Activated CD4-positive, alpha-beta T cell treated with anti-CD3 and anti-CD28 coated beads, Interleukin-2, amount 10 ng/mL, durations not matched to agents 7 days and 5 days (primary cell): ENCODE measurements at places on chromosomes 6 and 20. TPM values are rescaled to one million over a fixed set of nuclear protein-coding genes. Genes with fewer than 3 reads are reported as not detected.
A peak's percentile ranks its signal among the peaks of the same experiment; 100 is the strongest.

TENT5A gene
- total RNA-seq = 1.9 TPM

EYA2 gene
- total RNA-seq = not detected

COL9A1 gene
- not detected for total RNA-seq

SFT2D1 gene
- total RNA-seq = 39.7 TPM

VGLL2 gene
- total RNA-seq = not detected

NHLRC1 gene
- total RNA-seq = 0.08 TPM

HRH3 gene
- not detected for total RNA-seq

SPO11 gene
- not detected for total RNA-seq

SAYSD1 gene
- 15.1 TPM for total RNA-seq

TMEM170B gene
- 0.81 TPM for total RNA-seq

SLC17A3 gene
- 0.75 TPM for total RNA-seq

EDN3 gene
- total RNA-seq = 0.10 TPM

DNA sequence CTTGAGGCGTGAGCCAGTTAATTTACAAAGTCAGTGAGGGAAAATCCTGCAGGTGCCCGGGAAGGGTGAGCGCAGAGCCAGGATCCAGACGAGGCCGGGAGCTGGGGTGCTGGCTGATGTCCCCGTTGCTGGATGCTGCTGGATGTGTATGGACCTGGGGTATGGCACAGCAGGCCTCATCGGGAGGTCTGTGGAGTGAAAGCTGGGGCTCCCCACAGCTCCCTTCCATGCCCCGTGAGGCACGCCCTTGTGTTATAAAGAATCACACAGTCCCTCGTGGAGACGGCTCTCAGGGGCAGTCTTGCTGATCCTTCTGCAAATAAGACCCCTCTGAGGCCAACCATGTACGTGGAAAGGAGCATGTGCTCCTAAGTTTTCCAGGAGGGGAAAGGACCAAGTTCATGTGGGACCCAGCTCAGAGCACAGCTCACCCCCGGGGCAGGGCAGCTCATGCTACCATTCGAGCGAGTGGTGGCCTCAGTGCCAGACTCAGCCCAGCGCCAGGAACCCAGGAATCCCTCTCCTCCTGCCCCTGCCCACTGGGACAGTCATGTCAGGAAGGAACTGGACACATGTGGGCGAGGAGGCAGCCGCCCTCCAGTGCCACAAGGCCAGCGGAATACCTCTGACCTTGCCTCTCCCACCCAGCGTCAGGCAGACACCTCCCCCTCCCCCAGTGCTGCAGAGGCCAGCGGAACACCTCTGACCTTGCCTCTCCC, 97.5 kb downstream of the CDH4 start:
- DNase-seq = no peak

DNA sequence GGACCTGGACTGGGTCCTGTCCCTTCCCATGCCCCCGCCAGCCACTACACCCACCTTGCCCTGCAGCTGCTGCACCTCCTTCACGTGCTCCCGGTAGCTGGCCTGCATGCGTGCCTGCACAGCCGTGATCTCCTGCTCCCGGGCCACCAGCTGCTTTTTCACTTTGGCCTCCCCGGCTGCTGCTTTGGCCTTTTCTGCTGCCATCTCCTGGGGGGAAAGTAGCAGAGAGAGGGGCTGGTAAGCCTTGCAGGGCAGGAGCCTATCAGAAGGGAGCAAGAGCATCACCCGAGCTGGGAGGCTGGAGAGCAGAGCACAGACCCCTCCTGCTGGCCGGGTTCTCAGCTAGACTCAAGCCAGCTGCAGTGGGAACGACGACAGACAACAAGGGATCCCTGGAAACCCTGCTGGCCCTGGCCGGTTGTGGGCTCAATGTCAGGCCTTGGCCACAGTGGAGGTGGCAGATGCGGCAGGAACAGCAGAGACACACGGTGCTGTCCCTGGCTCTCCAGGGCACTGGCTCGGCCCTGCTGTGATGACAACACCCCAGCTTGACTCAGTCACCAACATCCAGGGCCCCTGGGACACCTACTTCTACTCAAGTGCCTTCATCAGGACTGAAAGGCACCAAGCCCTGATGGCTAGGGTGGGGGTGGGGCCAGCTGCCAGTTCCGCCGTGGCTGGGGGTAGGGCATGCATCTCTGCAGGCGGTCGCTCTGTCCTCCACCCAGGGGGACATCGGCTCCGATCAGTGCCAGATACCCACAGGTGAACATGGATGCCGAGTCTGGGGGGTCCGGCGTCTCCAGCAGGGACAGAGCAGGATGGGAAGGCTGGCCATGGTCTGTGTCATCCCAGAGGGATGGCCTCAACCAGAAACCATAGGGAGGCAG, 45.3 kb downstream of the RRBP1 start:
- no peak for DNase-seq

DNA sequence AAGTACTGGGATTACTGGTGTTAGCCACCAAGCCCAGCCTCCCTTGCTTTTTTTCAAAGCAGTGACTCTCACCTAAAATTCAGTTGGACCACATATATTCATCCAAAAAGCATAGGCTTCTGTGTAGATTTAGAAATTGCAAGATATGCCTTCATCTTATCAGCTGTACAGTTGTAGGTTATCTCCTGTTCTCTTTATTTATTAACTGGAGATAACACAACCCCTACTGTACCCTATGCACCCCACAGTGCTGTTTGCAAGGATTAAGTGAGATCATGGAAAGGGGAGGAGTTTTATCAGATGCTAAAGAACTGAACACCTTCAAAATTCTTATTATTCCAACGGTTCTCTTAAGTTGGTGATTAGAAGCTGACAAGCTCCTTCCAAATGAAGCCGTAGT, 164.4 kb upstream of the JARID2 start:
- no peak for DNase-seq

- DNase-seq = no peak
Measured at GRCh38 chr6:124973780-124974179, 11.5 kb downstream of the RNF217 start.

GRCh38 chr6:25175681-25176080, 103.5 kb upstream of the CARMIL1 start:
- DNase-seq = no peak

DNA sequence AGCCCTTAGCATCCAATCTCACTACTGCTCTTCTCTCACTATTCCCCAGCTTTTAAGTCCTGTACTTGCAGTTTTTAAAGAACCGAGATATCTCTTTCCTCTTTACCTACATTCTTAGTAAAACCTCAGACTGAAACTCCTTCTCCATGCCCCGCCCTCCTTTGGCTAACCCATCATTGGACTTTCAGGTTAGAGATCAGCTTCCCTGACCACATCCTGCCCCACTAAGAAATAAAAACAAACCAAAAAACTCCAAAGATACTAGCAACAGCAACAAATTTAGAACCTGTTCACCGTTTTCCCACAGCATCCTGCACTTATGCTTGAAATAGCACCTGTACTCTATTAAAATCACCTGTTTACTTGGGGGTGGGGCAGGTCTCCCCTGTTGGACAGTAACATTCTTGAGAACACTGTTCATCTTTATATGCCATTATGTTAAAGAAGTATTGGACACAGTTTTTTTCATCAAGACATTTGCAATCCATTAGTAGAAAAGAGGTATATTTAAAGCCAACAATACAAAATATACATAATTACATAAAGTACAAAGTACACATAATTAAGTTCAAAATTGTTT, 16.3 kb upstream of the SMAP1 start:
- DNase-seq = peak; percentile 90

GRCh38 chr6:48986845-48987244, 476.2 kb downstream of the MMUT start:
- no peak for DNase-seq

GRCh38 chr6:39956936-39957335, 22.7 kb upstream of the MOCS1 start:
- no peak for DNase-seq

DNA sequence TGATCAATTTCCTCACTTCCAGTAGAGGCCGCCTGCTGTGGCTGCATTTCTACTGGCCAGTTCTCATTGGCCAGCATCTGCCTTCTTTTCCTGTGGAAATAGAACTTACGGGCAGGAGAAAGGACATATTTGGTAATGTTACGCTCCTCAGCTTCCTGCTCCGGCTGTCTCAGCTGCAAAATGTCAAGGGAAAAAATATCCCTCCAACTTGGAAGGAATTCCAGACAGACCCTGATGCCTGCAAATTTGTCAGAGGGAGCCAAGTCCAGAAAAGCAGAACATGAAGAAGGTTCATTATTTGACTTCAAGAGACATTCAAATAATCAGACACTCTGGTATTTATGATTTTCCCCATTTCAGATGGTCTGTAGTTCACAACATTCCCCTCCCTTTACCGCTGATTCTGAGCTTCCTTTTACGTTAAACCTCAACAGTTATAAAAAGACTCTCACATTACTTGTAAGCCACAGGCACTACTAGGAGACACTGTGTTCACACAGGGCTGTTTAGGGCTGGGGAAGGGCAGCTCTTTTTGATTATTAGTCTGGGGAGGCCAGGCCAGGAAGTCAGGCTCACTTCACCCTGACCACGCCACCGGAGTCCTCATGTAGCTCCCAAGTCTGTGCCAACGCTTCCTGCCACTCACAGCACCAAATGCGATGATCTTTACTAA, 179.6 kb upstream of the CCN2 start:
- no peak for DNase-seq

DNA sequence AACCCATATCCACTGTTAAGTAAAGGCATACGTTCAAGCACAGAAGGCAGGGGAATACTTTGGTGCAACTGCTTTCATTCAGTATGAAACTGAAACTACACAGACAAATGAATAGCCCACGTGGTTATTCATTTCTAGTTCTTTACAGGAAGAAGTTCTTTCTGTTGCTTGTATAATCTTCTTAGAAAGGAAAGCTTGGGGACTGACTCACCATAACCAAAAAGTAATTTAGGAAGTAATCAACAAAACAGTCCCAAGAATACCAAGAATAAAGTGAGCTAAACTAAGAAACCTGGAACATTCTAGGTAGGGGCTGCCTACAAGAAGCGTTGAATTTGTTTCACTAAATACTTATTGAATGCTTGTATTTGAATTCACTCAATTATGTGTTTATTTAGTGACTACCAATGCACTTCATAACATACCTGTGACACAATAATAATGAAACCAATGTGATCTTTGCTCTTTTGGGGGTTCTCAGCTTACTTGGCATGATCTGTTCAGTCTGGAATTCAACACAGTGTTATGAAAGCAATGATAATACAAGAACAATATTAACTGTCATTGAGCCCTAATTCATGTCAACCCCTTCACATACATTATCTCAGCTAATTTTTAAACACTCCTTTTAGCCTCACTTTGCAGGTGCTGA, 25.1 kb upstream of the KIAA0408 start:
- DNase-seq = peak; percentile 23

GRCh38 chr6:91782802-91783201, 1195.9 kb upstream of the MAP3K7 start:
- no peak for DNase-seq

- no peak for DNase-seq
Measured at GRCh38 chr6:36227379-36228228, 31.1 kb downstream of the BRPF3 start.

GRCh38 chr20:31913431-31914157, 38.3 kb downstream of the PDRG1 start:
- DNase-seq = no peak

DNA sequence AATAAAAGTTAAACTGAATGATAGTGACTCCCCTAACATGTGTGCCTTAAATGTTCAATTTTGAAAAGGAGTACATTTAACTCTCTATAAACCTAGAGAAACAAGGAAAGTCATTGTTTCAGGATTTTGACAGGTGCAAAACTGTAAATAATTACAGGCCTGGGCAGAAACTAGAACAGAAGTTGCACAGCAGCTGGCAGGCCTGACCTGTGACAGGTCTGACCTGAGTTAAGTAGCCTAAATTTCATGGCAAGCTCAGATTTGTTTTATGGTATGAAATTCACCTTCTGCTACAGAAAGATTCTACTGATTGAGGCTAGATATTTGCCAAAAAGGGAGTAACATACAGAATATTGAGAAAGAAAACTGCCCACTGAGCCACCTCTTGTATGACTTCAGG, 166.1 kb downstream of the CDKAL1 start:
- DNase-seq = no peak

GRCh38 chr6:24981386-24981760, 45.6 kb upstream of the RIPOR2 start:
- no peak for DNase-seq

DNA sequence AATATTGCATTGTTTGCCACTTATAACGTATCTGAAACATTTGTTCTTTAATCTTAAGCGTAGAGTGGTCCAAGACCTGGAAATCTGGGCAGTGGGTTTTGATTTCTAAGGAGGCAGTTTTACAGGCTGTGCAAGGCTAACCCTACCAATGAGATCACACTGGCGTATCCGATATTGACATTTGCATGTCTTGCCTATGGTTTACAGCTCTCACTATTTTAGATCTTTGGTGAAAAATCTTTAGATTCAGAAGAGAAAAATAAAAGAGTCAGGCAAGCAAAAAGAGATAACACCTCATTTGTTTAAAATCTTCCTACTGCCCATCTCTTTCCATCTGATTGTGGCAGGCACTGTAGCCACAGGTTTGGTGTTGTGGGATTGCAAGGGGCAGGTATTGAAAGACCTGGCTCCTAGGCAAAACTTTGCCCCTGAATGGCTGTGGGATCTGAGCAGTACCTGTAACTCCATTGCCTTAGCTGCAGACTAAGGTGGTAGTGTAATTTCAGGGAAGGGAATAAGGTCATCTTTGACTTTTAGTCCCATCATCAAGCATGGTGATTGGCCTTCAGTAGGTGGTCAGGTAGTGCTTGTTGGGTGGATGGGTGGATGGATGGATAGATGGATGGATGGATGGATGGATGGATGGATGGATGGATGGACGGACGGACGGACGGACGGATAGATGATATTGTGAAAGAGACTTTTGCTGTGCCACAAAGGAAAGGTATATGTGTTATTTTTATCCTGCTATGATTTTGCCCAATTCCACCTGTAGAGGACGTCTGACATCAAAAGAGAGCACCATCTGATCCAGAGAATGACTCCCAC, 1.9 kb downstream of the TNFAIP3 start:
- DNase-seq = peak; percentile 23

- DNase-seq = no peak
Measured at GRCh38 chr20:49904440-49905214, 10.7 kb downstream of the SPATA2 start.

DNA sequence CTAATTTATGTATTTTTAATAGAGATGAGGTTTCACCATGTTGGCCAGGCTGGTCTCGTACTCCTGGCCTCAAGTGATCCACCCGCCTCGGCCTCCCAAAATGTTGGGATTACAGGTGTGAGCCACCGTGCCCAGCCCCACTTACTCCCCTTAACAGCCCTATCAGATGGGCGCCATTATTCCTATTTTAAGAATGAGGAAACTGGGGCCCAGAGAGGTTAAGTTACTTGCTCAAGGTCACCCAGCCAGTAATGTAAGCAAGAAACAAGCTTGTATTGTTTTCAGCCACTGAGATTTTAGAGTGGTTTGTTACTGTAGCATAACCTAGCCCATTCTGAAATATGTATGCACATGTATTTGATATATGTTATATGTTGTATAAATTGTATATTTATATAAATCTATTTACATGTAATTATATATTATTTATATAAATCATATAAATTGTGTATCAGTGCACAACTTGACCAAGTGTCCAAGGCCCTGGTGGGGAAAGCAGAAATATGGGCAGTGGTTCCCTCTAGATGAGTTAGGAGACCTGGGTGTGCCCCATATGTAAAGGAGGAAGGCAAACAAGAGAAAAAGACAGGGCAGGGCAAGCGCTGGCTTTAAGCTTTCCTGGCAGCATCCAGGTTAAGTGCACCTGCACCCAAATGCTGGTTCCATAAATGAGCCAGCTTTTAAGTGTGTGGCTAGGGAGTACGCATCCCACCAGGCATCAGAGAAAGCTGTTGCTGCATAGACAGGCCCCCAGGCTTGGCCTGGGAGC, 1.2 kb upstream of the GUCA1A start:
- no peak for DNase-seq

- no peak for DNase-seq
Measured at GRCh38 chr6:136767570-136768309, 24.5 kb downstream of the MAP3K5 start.

- no peak for DNase-seq
Measured at GRCh38 chr20:36118371-36118770, 36.2 kb upstream of the EPB41L1 start.
